Activated CD4-positive, alpha-beta memory T cell treated with anti-CD3 and anti-CD28 coated beads, Interleukin-2, amount 10 ng/mL, durations not matched to agents 7 days and 5 days (primary cell): ENCODE measurements at places on chromosomes 1 and 21.

- no peak for DNase-seq
These were observed 6.6 kb downstream of the ZBTB18 start for GRCh38 chr1:244057474-244058385.

DNA sequence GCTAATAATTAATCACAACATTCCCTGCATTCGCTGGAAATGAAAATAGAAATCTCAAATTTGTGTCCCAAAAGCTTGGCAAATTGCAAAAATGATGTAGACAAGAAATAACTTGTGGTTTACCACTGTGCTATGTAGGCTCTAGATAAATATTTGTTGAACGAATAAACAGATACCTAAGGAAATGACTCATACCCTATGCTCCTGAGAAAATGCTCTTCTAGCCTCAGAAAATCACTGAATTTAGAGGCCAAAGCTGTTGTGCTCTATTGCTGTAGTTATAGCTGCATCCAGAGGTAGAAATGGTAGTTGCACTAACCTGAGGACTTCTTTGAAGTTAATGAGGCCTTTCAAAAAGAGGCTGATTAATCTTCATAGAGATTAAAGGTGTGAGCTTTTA lies 142.0 kb upstream of the ZNHIT6 start:
- DNase-seq: no peak

DNA sequence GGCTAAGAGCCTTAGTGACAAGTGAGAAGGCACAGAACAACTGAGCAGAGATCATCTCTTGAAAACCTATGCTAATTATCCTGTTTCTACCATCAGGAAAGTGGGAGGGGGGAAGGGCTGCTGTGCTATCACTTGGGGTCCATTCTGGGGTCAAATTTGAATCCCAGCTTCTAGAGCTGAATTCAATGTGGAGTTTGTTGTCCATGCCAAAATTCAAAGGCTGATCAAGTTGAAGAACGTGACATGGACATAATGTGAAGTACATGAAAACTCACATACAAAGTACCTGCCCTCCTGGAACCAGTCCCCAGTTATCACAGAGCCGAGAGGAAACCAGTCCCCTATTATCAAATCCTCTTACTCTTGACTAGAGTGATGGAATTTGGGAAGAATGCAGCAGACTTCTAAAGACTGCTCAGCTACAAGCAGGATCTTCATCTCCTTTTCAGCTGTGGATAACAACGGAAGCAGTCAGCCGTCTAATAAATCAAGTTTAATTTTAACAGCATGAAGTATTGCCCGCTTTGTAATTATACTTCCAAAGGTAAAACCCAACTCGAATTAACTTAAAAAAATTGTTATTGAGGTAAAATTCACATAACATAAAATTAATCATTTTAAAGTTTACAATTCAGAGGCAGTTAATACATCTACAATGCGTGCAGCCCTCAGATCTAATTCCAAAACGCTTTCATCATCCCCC lies 78.3 kb downstream of the SLC45A1 start:
- no peak for DNase-seq

- no peak for DNase-seq
These were observed 78.7 kb downstream of the ACTL8 start for GRCh38 chr1:17833661-17834501.

DNA sequence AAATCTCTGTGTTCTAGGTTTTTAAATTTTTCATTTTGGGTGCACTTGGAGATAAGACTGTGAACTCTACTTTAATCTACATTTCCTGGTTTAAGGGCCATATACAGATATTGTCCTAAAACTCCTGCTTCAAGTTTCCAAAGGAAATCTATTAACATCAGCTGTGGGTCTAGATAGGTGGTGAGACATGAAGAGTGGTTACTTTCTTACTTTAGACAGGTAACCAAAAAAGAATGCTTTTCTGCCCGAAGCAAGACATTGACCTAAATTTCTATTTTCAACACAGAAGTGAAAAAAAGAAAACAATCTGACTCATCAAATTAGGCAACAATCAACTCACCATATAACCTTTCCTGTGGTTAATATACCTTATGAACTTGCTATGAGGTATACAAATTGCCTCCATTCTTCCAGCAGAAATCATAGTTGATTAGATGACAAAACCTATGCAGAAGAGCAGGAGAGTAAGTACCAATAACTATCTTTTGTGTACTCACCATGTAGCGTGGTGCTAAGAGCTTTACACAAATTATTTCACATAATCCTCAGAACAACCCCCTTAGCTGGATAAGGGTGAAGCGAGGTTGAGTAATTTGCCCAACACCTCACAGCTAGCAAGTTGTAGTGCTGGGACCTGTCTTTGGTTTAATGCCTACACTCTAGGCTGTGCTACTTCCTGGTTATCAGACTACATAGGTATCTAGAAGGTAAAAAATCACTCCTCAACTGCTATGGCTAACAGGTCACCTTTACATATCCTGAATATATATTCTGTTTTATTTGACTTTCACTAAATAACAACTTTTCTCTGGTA lies 23.4 kb upstream of the PTPN14 start:
- no peak for DNase-seq

DNA sequence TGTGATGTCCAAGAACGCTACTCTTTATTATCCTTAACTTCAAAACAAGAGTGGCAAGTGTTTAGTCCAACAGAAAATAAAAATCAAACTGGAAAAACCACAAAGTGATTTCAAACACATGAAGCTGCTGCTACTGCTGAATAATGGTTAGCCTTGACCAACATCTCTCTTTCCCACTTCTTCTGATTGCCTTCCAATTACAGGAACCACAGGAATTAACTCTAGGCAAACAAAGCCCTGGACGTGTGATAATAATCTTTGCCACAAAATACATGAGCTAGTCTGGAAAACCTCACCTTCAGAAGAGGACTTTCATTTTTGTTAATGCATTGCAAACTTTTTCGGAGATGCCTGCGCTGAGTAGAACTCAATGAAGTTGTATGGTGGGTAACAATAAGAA lies 48.6 kb upstream of the COL11A1 start:
- DNase-seq: no peak

GRCh38 chr1:223853748-223854147 lies 8.0 kb upstream of the TP53BP2 start:
- DNase-seq: no peak

DNA sequence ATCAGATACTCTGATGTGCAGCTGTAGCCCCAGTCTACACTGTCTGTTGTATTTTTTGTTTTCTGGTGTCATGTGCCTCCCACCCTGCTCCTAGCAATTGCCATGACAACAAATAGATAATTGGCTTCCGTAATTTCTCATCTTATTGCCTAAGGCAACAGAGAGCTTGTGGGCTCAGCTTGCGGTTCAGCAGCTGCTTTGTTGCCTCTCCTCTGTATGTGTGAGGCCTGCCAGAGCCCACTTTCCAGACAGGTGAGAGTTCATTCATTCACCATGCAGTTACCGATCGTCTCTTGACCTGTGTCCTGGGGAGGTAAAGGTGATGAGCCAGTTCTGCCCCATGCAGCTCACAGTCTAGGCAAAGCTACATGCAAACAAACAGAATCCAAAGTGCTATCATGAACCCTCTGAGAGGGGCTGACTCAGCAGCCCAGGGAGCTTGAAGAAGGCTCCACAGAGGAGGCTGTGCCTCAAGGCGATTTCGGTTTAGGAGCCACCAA lies 11.9 kb downstream of the LGALS8 start:
- no peak for DNase-seq

DNA sequence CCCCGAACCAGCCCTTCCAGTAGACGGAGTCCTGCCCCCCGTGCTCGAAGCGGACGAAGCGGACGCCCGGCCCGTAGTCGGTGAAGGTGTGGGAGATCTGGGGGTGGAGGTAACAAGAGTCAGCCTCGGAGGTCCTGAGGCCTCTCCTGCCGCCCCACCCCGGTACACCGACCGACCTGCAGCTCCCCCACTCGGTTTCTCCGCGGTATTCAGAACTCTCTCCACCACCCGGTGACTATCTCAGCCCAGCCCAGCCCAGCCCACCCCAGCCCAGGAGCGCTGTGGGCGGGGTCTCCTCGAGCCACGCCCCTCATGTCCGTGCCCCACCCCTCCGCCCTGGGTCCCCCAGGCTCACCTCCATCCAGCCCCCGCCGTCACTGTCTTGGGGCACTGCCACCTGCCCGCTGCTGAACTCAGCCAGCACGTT lies 5.5 kb downstream of the FBXO2 start:
- peak; percentile 36 for DNase-seq

DNA sequence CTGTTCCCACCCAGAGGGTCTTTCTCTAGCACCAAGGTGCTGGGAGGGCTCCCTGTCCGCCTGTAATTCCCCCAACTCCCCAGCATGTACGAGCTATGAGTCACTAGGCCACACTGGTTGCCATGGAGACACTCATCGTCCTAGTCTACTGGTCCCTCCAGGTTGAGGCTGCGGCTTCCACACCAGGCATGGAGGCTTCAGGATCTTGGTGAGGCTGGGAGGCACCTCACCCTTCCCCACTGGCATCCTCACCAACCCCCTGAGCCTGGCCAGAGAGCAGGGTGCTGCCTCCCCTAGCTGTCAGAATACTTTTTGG lies 75.6 kb upstream of the KAZN start:
- DNase-seq: no peak

DNA sequence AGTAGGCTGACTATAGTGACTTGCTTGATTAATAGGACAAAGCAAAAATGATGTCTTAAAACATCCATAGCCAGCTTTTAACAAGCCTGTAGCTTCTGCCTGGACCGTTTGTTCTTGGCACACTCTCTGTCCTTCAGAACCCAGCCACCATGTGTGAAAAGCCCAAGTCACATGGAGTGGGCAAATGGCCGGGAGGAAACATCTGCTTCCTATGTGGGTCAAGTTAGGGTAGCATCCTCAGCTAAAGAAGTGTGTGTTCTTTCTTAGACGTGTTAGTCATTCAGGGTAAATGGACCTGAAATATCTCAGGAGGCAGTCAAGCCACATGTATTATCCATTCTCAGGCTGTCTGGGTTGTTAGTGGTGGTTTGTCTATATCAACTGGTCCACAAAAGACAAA lies 23.4 kb downstream of the RD3 start:
- no peak for DNase-seq

GRCh38 chr1:76759950-76760349 lies 107.3 kb upstream of the ST6GALNAC5 start:
- no peak for DNase-seq

- peak; percentile 77 for DNase-seq
These were observed 78.6 kb upstream of the SOD1 start for GRCh38 chr21:31580866-31581276.

DNA sequence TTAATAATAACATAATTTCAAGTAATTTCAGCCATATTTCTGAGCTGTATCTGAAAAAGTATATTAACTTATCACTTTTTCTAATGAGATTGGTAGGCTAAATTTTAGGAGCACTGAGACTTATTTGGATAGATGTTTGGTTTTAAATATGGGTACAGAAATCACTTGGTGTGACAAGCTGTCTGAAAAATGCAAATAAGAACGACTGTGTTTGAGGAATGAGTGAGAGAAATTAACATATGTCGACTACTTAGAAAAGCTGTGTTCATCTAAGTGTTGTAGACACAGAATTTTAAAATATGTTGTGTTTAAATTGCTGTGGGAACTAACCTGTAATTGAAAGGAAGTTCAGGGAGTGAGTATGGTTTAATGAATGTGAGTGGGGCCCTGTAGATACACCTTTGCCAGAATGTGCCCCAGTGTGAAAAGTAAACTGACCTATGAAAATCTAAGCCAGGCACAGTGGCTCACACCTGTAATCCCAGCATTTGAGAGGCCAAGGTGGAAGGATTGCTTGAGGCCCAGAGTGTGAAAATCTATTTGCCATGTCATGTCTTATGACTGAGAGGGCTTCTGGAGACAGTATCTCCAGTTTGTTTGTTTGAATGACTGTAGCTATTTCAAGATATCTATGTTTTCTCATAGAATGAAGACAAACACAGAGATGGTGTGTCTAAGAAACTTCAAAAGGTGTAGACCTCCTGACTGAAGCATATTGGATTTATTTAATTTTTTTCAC lies 53.8 kb upstream of the LRRC8C start:
- no peak for DNase-seq

GRCh38 chr1:24558902-24559791 lies 3.3 kb downstream of the NCMAP start:
- no peak for DNase-seq

GRCh38 chr1:178928976-178929375 lies 58.1 kb upstream of the ANGPTL1 start:
- no peak for DNase-seq
